ENCODE measurements at places on chromosomes 5 and 9.

DNA sequence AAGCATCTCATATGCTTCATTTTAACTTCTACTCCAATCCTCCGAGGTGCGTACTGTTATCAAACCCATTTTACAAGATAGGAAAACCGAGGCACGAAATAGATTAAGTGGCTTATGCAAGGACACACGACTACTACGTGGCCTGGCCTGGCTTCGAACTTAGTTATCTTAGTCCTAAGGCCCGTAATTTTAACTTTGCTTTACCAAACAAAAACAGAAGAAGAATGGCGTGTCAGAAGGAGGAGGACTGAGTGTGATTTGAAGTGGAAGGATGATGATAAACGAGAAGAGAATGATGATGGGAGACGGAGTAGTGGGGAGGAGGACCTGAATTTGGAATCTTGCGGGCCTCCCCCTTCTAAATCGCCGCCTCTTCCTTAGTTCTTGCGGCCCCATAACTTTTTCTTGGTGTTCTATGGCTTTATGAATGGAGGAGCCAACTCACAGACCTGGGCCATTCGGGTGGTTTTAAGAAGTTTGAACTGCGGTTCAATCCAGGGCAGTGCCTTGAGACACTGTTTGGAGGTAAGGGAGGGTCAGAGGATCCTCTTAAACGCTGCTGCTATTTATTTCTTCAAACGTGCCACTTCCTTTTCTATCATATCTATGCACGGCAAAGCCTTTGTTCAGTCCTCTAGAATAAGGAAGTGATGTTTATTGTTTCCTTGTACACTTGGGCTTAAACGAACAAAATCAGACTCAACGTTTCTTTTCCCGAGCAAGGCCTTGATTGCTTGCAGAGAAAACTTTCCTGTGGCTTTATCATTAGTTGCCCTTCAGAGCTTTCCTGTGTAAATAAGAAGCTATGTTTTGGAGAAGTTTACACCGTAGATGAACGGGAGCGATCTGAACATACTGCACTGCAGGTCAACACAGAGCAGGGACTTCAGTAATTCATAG, 795 bp downstream of the CNOT8 start:
- DNase-seq: no peak

DNA sequence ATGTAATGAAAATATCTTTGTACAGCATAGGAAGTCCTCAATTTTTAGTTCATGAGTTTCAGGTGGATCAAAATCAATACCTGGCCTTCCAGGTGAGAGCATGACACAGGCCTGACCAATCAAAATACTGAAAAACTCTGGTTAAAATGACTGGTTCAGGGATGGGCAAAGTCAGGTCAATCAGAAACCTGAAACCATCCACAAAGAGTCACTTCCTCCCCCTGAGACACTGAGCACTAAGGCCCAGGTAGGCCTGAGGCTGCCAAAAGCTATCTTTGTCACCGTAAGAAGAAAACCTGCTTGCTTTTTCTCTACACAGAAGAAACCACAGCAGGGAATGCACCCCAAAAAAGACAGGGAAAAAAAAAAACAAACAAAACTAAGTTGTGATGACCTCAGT, 444.8 kb downstream of the TLR4 start:
- DNase-seq: no peak

DNA sequence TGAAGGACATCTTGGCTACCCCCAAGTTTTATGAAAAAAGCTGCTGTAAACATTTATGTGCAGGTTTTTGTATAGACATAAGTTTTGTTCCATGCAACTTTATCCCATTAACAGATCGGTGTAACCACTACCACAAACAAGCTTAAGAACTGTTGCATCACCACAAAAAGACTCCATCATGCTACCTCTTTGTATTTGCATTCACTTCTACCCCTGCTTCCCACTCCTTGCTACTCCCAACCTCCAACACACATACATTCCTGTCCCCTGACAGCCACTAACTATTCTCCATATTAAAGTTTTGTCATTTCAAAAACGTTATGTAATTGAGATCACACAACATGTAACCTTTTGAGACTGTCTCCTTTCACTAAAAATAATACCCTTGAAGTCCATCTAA, 57.8 kb upstream of the LHFPL2 start:
- DNase-seq: no peak

- no peak for DNase-seq
Measured at GRCh38 chr5:107337281-107337680, 333.5 kb downstream of the EFNA5 start.

DNA sequence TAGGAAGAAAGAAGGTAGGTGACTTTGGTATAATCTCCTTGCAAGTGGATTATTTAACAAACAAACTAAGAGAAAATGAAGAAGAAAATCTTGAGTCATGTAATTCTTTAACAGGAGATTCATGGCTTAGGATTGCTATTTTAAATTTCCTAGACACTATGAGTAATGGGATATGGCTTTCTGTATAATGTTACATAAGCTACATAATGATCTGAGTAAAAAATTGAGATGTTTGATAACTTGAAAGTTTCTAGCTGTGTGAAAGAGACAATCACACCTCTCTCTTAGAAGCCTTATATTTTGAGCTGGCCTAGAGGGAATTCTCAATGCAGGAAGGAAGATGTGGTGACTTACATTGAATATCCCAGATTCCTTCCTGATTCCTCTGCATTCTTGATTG, 92.5 kb downstream of the CDH9 start:
- no peak for DNase-seq

- no peak for DNase-seq
Measured at GRCh38 chr5:83827111-83827557, 106.5 kb upstream of the HAPLN1 start.

DNA sequence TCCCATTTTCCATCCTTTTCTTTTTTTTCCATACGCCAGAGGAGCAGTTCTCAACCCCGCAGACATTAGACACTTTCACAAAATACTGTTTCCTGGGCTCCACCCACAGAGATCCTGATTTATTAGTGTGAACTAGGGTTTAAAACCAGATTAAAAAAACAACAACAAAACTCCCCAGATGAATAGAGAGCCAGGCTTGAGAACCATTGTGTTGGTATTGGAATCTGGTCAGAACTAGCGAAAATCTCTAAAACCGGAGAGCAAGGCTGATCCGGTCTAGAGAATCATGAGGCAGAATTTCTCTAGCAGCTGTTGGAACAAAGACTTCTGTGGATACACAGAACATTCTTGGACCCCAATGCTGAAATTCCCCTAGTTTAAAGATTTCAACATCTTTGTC, 173.0 kb downstream of the PCSK1 start:
- no peak for DNase-seq

- no peak for DNase-seq
Measured at GRCh38 chr5:89946916-89947315, 462.6 kb downstream of the CETN3 start.

GRCh38 chr5:29054282-29054681, 2015.9 kb upstream of the CDH9 start:
- no peak for DNase-seq

DNA sequence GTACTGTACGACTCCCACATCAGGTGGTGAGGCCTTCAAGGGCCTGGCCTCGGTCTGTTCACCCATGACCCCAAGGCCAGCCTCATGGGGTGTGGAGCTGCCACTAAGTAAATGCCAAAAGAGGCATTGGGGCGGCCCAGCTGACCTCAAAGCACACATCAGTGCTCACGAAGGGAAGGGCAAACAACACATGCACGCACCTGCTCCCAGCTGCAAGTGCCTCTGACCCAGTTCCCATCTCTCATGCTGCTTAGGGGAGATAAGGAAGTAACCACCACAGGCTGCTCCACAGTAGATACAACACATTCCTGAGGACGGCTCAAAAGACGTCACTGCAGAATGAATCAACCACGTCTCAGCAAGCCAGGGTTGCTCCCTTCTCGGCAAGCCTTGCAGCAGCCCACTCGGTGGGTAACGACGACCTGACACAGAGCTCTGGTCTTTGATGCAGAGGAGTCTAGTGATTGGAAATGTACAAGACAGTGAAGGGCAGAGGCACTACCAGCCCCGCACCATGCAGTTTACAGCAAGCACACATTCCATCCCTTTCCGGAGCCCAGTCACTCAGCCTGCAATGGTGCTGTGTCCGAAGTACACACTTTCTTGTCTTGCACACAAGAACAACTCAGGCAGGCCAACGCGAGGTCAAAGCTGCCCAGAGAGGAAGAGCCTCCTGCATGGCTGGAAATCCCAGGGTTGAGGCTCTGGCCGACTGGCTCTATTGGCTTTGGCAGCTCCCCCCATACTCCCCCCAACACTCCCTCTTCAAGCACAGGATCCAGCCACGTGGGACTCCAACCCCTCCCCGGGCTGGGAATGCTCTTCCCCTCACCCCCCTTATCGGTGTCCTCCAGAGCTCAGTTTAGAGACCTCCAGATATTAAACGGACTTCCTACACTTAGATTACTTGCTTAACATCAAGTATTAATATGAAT, 31.8 kb downstream of the FABP6 start:
- no peak for DNase-seq

GRCh38 chr5:170104710-170105109, 987 bp upstream of the FOXI1 start:
- DNase-seq: no peak

- no peak for DNase-seq
Measured at GRCh38 chr5:132653716-132654115, 4.3 kb upstream of the IL13 start.
